ENCODE measurements at places on chromosomes 4 and X. TPM values are rescaled to one million over a fixed set of nuclear protein-coding genes. Genes with fewer than 3 reads are reported as not detected.

AMTN gene
- not detected for total RNA-seq

PAQR3 gene
- 11.4 TPM for total RNA-seq

NXF2 gene
- total RNA-seq, result not detected

NIPAL1 gene
- total RNA-seq, result 6.9 TPM

FNIP2 gene
- 65.1 TPM for total RNA-seq

AADAT gene
- 2.6 TPM for total RNA-seq

- no peak for DNase-seq
Measured at GRCh38 chrX:131317326-131317725, 28.2 kb upstream of the IGSF1 start.

DNA sequence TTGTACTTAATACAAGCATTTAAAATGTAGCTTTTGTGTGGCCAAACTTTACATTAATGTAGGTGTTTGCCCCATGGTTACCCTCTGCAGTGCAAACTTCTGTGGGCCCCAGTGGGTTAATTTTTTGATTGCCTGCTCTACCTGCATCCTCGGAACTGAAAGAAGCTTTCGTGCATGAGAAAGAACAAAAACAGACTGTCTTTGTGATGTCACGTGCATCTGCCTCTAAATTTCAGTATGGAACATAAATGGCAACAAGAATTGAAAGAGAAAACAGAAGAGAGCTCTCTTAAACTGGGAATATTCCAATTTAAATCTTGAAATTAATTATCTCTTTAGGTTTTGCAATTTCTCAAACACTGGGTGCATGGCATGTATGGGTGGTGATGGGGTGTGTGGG lies 182.4 kb upstream of the LCORL start:
- DNase-seq, result no peak

DNA sequence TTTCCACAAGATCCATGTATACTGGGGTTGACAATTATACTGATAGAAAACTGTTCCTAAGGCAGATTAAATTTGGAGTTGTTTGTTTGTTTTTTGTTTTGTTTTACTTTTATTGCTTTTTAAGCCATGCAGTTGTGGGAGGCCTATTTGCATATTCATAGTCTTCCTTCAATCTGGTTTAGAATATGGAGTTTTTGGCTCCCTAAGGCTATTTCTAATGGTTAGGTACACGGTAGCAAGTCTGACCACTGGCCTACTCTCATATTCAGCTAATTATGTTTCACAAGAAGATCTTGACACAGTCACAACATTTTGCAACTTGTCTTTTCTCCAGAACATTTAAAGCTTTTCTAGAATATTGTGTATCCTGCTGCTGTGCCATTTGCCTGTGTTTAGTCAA lies 725.5 kb downstream of the PCDH18 start:
- no peak for DNase-seq

DNA sequence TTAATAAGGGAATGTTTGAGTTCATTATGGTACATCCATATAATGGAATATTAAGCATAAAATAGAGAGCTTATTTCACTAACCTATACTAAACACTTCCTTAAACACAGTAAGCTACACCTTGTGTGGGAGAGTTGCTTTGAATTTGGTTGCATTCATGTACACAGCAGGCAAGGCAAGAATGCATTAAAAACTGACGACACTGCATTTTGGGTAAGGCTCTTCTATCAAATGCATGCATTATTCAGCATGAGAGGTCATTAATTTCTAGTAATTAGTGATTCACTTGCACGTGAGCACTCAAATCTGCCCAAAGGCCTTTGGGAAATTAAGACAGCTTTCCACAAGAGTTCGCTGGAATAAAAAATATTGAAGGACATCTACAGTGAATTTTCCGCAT lies 8.8 kb upstream of the C1GALT1C1 start:
- DNase-seq, result no peak

- DNase-seq, result no peak
Measured at GRCh38 chrX:72568406-72569092, 4.1 kb downstream of the HDAC8 start.

GRCh38 chr4:85883180-85883579 lies 408.2 kb downstream of the ARHGAP24 start:
- DNase-seq, result no peak

- no peak for DNase-seq
Measured at GRCh38 chr4:1508161-1509160, 102.2 kb upstream of the NKX1-1 start.

- no peak for DNase-seq
Measured at GRCh38 chr4:35548921-35549320, 695.4 kb downstream of the ARAP2 start.

GRCh38 chrX:108735679-108736508 lies 469 bp downstream of the IRS4 start:
- peak; percentile 23 for DNase-seq

DNA sequence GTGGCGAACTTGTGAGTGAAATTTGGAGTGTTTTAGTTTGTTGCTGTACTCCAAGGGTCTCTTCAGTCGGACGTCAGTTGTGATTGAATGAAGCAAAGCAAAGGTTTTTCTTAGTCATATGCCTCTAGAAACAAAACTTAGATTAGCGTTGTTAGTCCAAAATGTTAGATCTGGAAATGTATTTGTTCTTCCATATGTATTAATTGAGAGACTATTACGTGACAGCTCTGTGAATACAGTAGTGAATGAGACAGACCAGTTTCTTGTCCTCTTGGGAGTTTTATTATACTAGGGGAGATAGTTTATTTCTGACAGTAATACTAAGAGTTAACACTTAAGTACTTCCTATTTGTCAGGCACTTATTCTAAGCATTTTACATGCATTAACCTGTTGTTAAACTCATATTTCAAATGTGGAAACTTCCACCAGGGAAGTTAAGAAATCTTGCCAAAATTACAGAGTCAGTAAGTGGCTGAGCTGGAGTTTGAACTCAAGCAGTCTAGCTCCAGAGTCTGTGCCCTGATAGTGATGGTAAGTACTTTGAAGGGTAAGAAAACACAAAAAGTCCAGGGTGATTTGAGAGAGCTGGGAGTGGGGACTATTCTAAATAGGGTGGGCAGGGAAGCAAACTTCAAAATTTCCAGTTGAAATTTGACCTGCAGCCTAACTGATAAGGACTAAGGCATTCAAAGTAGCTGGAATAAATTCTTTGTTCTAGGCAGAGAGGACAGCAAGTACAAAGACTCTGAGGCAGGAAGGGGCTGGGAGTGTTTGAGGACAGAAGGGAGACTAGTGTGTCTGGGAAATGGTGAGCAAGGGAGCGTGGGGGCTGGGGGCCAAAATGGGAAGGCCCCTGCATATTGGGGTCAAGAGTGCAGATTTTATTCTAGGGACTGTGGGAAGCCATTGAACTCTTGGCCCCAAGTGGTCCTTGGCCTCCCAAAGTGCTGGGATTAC lies 17.0 kb downstream of the ADD1 start:
- DNase-seq, result no peak

DNA sequence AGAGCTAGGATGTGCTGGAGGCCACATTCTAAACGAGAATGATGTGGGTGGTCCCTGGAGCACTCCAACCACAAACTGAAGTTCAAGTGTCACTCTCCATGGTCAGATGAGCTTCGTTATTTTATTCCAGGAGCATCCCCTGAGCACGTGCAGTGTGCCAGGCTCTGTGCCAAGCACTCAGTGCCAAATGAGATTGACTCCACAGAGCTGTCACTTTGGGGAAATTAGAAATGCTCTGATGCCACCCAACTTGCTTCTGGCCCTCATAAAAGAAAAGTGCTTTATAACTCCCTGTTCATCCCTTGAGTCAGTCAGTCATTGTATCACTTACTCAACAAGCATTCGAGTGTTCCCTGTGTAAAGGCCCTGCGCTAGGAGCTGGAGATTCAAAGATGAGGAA lies 91.2 kb downstream of the RTL5 start:
- no peak for DNase-seq

DNA sequence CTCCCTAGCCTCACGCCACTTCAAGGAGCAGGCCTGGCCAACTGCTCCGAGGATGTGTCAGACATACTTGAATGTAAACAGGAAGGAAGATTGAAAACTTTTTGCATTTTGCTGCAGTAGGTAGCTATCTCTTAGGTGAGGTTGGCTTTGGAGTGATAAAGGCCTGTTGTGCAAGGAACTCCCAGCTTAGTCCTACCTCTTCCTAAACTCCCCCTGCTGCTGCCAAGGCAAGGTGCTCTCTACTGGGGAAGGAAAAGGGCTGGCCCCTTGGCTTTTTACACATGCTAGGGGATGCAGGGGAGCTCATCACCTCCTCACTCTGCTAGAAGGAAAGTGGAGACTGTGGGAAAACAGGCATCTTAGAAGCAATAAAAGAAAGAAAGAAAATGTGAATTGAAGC lies 10.7 kb upstream of the BRS3 start:
- DNase-seq, result no peak

GRCh38 chr4:107046261-107046660 lies 10.1 kb upstream of the DKK2 start:
- no peak for DNase-seq

- no peak for DNase-seq
Measured at GRCh38 chr4:79689740-79690139, 281.7 kb upstream of the GK2 start.

GRCh38 chrX:40552768-40553167 lies 28.0 kb upstream of the ATP6AP2 start:
- no peak for DNase-seq

GRCh38 chr4:13782231-13782630 lies 154.7 kb upstream of the BOD1L1 start:
- no peak for DNase-seq

- no peak for DNase-seq
Measured at GRCh38 chr4:6270636-6271121, 1.0 kb downstream of the WFS1 start.

DNA sequence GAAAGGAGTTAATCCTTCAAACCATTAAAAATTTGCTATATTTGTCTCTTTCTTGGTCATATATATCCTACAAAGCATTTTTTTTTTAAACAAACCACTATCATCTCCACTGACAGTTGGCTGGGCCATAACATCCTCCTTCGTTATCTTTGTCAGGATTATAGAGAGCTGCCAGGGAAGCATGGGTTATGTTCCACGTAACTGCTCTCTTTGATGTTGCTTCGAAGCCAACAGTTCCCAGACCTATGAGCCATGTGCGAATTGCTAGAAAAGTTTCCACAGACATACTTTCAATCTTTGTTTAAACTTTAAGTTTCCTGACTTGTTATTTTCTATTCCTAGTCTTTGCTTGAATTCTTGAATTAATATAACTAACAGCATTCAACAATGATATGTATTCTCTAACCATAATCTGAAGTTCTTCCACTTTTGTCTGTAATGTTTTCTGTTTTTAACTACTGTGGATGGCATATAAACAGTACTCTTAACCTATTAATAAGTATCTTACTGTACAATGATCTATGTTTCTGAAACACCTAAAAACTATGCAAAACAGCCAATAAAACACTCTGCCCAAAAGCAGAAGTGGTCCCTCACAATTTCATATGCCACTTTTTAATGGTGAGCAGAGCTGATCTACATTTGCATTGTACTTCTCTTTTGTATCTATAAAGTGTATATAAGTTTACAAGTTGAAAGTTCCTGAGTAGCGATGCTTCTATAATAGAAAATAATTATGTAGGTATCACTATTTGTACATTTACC lies 37.9 kb downstream of the EREG start:
- DNase-seq, result no peak

GRCh38 chrX:87727620-87728019 lies 210.0 kb downstream of the KLHL4 start:
- DNase-seq, result no peak

DNA sequence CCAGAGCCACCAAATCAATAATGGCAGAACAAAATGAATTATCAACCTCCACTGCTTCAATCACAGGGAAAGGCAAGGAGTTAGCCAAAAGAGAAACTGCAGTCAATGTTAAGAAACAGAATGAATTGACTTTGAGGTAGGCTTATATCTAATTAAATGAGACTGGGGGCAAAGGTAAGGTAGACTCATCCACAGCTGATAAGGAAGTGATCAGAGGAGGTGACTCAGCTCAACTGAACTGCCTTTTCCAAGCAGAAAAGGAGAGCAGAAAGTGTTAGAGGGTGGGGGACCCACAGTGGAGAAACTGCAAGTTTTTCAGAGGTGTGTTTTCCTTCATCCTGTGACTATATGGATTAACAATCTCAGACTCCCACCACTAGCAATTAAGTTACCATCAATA lies 345.8 kb upstream of the PPARGC1A start:
- DNase-seq, result no peak

DNA sequence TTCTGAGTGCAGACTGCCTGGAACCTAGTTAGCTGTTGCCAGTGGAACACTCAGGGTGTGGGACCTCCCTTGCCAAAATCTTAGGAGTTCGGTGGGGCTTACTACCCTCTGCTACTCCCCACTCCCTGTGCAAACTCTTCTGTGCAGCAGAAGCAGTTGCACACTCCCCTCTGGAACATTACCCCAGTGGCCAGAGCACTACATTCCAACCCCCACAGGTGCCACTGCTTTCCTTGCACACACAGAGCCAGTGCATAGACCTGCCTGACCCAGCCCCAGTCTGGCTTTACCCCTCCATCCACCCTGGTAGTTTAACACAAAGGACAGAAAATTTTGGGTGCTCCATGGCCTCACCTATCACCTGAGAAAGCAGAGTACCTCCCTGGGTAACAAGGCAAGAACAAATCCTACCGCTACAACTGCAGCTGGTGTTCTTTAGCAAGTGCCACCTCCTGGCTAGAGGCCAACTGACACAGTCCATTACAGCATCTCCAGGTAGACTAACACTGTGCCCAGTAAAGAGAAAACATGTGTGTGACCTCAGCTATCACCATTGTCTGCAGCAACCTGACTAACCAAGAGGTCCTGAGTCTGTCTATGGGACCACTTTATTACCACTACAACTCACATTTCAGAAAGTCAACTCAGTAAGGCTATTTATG lies 11.5 kb upstream of the RASSF6 start:
- DNase-seq, result no peak

GRCh38 chr4:47788126-47788525 lies 49.7 kb downstream of the CORIN start:
- DNase-seq, result peak; percentile 16

DNA sequence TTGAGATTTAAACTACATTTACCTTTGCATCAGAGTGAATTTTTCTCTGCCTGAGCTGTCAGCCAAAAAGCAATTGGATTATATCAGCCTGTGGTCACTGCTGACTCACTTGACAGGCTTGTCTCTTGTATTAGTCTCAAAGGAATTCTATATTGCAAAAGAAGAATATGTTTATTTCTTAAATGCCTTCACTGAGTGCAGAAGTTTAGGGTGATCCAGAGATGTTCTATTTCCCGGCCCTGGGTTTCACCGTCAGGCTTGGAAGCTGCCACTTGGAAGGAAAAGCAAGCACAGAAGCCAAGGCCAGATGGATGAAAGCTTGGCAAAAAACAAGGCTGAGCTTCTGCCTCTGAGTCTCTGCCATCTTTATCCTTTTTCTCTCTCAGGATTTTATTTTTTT lies 80.9 kb downstream of the FAM114A1 start:
- no peak for DNase-seq
